Tongue (tissue), 3 donors: ENCODE measurements at places on chromosomes 5 and 9. TPM values are rescaled to one million over a fixed set of nuclear protein-coding genes. Genes with fewer than 3 reads are reported as not detected.

- DNase-seq: no peak
Observed at GRCh38 chr9:111274737-111275136, 55.3 kb downstream of the OR2K2 start.

- peak; percentile 51 for DNase-seq
Observed at GRCh38 chr5:150142959-150143349, 12.7 kb downstream of the PDGFRB start.

GRCh38 chr5:58114324-58114723 is 345.6 kb downstream of the PLK2 start:
- no peak for DNase-seq

- no peak for DNase-seq
Observed at GRCh38 chr5:45491368-45491767, 204.8 kb downstream of the HCN1 start.

GRCh38 chr9:107566611-107567061 is 77.1 kb upstream of the KLF4 start:
- DNase-seq: peak; percentile 85

DNA sequence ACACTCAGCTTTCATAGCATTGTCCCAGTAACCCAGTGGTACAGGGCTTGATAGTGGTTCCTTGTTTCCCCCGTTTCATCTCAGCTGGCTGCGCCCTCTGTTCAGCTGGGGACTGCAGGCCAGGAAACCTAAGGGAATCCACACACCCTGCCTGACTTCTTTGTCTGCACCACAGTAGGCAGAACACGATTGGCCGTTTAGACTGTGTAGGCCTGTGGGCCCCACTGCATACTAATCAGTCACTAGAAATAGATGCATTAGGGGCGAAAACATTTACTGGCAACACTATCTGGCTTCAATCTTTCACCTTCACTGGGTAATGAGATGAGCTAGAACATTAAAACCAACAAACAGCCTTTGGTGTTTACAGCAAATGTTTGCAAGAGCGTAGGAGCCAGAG is 512.7 kb upstream of the BRINP1 start:
- peak; percentile 53 for DNase-seq

The CSF2 gene
- not detected for total RNA-seq

- DNase-seq: no peak
Observed at GRCh38 chr5:16737620-16738364, 121.0 kb upstream of the RETREG1 start.

- DNase-seq: no peak
Observed at GRCh38 chr5:28903643-28904042, 1865.3 kb upstream of the CDH9 start.

The GFPT2 gene
- total RNA-seq: 13.6 TPM

- DNase-seq: no peak
Observed at GRCh38 chr5:4191041-4191440, 595.4 kb downstream of the IRX1 start.

GRCh38 chr9:90141723-90142122 is 500.9 kb downstream of the DIRAS2 start:
- peak; percentile 58 for DNase-seq

- DNase-seq: no peak
Observed at GRCh38 chr9:93958121-93958818, 3.1 kb upstream of the BARX1 start.

GRCh38 chr5:154206311-154206710 is 15.8 kb downstream of the GALNT10 start:
- no peak for DNase-seq

DNA sequence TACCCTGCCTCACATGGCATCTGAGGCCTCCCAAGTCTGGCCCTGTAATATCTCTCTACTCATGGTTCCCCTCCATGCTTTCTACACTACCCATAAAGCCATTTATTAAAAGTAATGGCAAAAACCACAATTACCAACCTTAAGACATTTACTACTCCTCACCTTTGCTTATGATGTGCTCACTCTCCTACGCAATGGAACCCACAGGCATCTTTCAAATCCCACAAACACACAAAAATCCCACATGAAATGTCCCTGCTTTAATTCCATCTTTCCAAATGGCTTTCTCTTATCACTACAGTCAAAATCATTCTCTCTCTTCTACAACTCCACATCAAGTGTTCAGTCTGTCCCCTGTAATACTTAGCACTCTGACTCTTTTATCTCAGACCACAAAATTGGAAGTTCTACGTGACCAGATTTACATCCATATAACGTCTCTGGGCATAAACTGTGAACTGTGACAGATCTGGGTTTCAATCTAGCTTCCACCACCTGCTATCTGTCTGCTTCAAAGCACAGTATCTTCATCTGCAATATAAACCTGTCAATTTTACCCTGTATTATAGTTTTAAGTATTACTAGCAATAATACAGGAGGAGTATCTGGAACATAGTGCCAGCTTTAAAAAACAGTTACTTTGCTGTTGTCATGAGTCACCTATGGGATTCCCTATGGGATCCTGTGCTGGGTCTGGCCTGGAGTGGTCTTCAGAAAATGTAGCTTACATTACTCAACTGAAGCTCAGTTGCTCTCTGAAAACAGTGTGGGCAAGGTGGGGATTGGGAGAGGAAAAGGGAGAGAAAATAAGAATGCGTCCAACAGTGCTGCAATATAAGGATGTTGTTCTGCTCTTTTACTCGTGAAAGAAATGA is 137.1 kb upstream of the TRIM32 start:
- DNase-seq: no peak

The ANKRD55 gene
- not detected for total RNA-seq

The EGR1 gene
- 11.1 TPM for total RNA-seq

- DNase-seq: peak; percentile 16
Observed at GRCh38 chr5:154346427-154346826, 99.4 kb upstream of the SAP30L start.

GRCh38 chr9:8660383-8660782 is 860.8 kb upstream of the DMAC1 start:
- peak; percentile 79 for DNase-seq

The LRRC19 gene
- total RNA-seq: not detected

DNA sequence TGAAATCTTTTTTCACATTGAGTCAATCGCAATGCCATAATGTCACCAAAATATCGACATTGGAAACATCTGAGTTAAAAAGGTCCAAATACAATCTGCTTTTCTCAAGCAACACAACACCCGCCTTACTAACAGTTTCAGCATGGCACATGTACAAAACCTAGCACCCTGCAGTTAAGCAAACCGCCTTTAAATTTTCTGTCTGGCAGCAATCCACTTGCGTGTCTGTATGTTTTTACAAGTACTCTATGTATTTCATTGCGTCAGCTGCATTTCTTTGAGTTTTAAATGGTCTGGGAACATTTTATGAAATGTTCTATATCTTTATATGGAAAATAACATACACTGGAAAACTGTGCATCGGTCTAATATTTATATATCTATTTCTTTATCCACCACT is 134.6 kb downstream of the DENND1A start:
- DNase-seq: peak; percentile 29

The PCDHB5 gene
- 5.6 TPM for total RNA-seq

The AGXT2 gene
- total RNA-seq: not detected

- peak; percentile 44 for DNase-seq
Observed at GRCh38 chr9:93911801-93912554, 43.2 kb downstream of the BARX1 start.

DNA sequence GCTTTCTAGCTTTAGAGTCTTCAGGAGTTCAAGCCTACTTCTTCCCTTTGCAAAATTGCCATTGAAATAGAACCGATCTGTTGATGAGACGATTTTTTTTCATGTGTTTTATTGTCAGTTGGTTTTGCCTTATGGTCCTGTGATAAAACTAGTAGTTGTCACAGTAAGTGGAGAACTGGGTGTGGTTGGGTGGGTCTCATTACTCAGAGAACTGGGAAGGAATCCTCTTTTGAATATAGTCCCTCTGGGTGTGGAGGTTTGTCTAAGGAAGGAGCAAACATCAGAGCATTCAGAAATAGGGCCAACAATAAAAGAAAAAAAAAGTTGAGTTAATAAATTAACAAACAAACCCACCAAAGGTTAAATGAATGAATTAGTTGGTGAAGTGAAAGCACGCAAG is 69.0 kb downstream of the ALDH1A1 start:
- DNase-seq: no peak

DNA sequence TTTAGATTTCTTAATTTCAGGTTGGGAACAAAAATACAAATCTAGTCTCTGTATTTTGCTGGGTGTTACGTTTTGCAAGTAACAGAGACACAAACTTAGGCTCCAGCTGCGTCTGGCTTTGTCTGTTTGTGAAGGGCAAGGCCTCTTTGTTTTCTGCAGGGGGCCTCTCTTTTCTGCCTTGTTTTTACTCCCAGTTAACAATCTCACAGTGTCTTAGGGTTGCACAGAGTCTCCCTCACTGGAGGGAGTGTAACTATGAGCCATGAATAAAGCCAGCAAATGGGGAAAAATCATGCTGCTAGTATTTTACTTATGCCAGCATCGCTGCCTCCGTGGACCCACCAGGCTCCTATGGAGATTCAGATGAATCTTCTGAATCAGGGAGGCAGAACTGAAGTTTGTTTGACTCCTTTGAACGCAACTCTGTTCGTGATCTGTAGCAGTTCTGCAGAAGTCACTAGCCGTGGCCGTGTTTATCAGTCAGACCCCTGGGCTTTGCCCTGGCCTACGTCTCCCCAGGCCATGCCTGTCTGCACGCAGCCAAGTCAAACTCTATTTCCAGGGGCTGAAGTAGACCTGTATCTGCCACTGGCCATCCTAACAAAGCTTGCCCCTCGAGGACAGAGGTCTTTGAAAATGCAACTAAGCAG is 77.2 kb downstream of the ATP10B start:
- no peak for DNase-seq

GRCh38 chr5:139806726-139807646 is 11.4 kb downstream of the PSD2 start:
- DNase-seq: no peak

- no peak for DNase-seq
Observed at GRCh38 chr5:65157906-65158603, 323.7 kb downstream of the ADAMTS6 start.

- no peak for DNase-seq
Observed at GRCh38 chr5:107517185-107518033, 153.3 kb downstream of the EFNA5 start.

The CHSY3 gene
- 7.6 TPM for total RNA-seq

DNA sequence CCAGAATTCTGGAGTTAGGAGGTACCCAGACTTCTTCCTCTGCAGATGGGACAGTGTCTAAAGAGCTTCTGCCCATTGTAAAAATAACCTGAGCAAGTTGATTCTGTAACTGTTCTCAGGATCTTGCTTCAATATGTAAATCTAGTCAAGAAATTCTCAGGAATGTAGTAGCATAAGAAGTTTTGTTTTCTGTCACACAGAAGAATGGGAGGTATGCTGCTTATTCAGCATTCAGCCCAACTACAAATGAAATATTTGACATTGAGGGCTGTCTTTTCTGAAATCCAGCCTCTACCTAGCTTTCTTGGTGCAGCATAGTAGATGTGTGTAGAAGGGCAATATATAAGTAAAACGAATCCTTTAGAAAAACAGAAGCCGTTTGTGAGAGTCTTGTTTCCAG is 13.8 kb downstream of the MACIR start:
- DNase-seq: no peak

- DNase-seq: peak; percentile 74
Observed at GRCh38 chr5:61333321-61333953, 1.4 kb downstream of the ZSWIM6 start.

- peak; percentile 44 for DNase-seq
Observed at GRCh38 chr9:75039009-75039408, 10.9 kb upstream of the CARNMT1 start.

The CERCAM gene
- total RNA-seq: 63.2 TPM

- DNase-seq: no peak
Observed at GRCh38 chr9:137786511-137786920, 91.1 kb upstream of the CACNA1B start.
